ENCODE measurements at places on chromosomes 5 and 9.
A peak's percentile ranks its signal among the peaks of the same experiment; 100 is the strongest.

GRCh38 chr5:2542821-2543220 lies 208.7 kb downstream of the IRX2 start:
- DNase-seq: no peak

DNA sequence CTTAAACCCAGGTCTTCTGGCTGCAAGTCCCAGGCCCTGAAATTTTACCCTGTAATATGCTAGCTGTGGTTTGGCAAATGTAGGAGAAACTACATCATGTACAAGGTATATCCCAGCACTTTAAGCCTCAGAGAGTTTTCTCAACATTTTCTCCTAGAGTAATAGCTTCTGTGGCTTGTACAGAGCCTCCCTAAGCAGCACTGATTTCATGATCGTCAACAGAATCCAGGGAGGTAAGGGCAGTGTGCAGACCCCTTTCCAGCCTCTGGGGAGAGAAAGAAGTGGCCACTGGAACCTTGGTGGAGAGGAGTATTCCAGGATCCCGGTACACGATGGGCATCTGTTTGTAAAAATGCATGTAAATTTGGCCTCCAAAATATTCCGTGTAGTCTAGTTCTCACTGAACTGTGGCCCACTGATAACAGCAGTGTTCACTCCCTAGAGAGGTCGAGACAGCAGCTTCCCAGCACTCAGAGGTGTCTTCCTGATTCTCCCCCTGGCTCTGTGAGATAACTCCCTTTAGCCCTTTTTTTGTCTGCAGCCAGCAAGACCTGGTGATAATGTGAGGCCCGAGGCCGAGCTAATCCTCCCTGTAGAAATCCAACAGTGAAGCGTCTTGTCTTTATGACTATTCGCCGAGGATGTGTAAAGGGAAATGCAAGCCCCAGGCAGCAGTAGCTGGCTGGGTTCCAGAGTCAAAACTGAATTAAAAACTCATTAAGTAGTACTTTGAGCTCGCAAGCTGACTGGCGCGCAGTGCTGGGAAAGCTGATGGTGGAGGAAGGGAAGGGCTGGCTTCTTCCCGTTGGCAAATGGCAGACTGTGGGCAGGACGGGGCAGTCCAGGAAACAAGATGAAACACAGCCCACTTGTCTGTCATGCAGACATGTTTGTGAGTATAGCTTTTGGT lies 59.0 kb downstream of the MAP1B start:
- DNase-seq: peak; percentile 82

- no peak for DNase-seq
Measured at GRCh38 chr5:108249095-108249784, 132.7 kb downstream of the FBXL17 start.

GRCh38 chr5:126866851-126867636 lies 90.1 kb downstream of the LMNB1 start:
- DNase-seq: no peak

GRCh38 chr9:134193912-134194535 lies 29.7 kb upstream of the RNU6ATAC start:
- DNase-seq: no peak

DNA sequence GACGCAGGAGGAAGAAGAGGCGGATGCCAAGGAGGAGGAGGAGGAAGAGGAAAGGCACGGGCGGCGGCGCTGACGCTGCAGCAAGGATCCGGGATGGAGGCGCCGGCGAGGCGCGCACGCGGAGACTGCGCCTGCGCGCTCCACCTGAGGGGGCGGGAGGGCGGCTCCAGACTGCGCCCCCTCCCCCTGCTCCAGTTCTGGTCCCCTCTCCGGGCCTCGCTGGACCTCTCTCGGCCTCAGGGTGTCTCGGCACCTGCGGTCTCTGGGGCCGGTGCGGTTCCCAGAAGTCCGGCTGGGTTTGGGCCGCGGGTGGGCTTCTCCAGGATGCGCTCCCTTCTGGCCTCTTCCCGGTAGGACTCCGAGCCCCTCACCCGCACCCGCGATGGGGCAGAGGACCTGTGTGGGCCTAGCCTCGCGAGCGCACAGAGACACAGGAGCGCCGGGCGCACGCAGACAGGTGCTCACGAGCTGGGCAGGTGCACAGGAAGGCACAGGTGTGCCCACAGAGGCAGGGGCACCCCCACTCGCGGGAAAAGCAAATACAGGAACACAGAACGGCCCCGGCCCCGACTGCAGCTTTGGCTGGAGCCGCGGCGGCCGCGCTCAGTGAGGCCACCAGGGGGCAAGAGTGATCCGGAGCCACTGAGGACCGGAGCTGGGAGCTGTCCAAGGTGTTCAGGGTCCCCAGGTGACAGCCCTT lies at the start of gene NPDC1:
Gene NPDC1 (minus strand): TSS at position 90 of the 700 bp plus-strand sequence. CDS start 188 bp downstream, outside the sequence.
- peak; percentile 64 for DNase-seq

DNA sequence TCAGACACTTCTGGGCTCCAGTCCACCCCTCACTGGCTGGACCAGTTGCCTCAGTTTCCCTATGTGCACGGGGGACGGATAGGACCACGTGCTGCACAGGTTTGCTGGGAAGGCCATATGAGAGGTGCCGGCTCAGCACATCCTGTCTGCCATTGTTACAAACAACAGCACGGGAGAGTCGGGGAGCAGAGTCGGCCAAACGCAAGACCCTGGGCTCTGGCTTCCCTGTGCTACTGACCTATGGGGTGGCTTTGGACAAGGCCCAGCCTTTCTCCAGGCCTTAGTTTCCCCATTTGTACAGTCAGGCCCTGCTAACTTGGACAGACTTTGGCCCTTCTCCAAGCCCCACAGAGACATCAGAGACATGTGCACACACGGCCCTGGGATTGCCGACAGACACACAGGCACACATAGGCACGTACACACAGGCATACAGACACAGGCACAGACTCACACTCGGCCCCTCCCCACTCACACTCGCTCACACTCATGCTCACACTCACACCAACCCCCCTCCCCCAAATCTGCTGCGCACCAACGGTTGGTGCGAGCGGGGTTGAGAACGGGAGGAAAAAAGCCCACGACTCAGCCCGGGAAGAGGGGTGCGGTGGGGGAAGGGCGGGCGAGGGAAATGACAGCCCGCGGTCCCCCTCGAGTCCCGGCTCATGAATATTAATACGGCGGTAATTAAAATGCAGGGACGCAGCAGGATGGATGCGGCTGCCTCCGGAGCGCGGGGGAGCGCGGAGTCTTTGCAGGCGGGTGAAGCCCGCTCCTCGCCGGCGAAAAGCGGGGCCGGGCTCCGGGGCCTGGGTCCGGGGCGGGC lies 133.0 kb downstream of the C9orf50 start:
- no peak for DNase-seq

- no peak for DNase-seq
Measured at GRCh38 chr5:199950-200645, 8.8 kb downstream of the LRRC14B start.

GRCh38 chr9:36765468-36766341 lies 193.0 kb downstream of the MELK start:
- DNase-seq: peak; percentile 97

DNA sequence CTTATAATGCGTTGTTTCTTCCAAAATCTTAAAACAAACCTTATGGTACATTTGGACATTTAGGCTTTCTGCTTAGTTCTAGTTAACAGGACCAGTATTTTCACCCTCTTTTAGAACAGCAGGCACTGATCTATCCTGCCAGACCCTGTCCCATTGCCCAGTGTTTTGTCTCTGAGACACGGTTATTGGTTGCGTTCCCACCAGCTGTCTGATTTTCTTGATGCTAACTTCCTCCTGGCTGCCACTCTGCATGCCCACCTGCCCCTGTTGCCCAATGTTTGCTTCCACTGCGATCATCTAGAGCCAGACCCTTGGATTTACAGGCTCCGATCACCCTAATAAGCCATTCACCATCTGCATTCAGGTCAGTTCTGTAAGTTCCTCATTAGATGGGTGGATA lies 506.0 kb upstream of the CDH6 start:
- no peak for DNase-seq

GRCh38 chr9:109721001-109721400 lies 59.0 kb upstream of the PALM2AKAP2 start:
- no peak for DNase-seq

- DNase-seq: no peak
Measured at GRCh38 chr5:90135779-90136378, 273.7 kb downstream of the CETN3 start.

DNA sequence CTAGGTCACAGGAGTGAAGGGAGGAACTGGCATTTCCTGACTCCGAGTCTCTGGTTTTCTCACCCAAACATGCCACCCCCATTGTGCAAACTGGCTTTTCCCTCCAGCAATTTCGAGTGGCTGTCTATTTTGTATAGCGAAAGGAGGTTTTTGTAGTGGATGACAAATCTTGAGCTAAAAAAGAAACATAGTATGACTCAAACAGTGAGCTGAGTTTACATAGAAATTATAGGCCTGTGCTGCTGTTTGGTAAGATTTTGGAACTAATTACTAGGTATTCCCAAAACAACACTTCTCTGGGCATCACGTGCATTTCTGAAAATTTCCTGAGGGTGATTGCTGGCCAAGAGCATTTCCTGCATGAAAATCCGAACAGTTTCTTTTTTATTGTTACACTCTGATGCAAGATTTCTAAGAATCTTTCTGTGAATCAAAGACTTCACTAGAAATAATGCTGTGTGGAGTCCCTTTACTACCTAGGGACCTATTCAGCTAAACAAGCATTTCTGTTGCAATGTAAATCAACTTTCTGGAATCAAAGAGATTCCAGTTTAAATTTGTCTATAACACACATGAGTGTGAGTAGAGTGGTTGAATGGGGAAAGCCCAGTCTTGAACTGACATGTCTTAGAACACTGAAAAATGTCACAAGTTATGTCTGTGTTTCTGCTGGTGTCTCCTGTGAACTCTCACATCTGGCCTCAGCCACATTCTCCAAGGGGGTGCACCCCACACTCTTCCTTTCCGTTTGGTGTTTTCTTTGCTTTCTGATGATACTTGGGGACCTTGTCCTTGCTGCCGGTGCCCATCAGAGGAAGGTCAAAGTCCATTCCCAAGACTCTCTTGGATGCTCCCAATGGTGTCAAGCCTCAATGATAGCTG lies 33.3 kb upstream of the DAPK1 start:
- DNase-seq: no peak

GRCh38 chr9:15277400-15278090 lies 29.5 kb downstream of the TTC39B start:
- no peak for DNase-seq

GRCh38 chr5:92713826-92714225 lies 867.2 kb downstream of the NR2F1-AS1 start:
- DNase-seq: no peak

DNA sequence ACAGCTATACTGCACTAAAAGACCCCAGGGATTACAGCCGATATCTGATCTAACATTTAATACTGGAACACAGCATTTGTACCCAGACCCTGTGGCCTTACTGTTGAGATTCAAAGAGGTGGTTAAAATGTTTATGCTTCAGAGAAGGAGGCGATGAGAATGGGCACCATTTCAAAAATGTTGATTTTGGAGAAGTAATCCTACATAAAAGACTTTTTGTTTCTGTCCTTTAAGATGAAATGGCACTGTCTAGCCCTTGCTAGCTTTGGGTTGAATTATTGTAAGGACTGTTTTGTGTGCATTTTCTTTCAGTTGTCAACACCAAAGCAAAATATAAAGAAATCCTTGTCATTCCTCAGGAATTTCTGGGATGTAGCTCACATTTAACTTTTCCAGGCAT lies 288.5 kb upstream of the ANKH start:
- DNase-seq: no peak

DNA sequence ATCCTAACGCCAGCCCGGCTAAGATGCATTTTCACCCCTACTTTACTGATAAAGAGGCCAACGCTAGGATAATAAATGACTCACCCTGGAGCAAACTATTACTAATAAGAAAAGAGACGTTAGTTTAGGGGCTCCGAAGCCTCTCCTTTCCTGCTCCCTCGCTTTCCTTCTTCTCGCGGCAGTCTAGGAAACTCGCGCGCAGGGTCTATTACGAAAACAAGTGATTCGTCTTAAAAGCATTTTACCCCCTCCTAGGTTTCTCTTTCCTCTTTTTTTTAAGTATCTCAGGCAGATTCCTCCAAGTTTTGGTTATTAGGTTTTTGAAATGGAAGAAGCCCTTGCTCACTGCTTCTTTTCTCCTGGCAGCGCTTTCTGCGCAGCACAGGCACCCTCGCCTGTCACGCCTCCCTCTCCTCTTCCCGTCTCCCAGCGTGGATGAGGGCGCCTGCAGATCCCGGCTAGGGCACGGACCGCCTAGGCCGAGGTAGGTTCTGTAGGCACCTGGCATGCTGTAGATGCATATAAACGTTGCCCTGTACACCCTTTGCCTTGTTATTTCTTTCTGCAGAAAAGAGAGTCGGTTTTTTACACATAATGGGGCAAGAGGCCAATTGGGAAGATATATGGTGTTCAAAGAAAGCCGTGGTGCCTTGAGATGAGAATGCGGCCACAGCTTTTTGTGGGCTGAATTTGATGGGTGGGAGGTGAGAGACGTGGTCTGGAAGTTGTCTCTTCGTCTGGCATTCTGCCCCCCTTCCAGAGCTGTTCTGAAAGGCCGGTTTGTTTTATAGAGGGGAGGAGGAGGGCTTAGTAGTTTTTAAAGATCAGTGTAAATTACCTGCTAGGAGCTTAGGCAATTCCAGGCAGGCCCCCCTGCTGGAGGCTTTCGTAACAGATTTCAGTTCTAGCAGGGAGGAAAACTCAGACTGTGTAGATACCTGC lies 983 bp downstream of the GCNT1 start:
- peak; percentile 38 for DNase-seq

DNA sequence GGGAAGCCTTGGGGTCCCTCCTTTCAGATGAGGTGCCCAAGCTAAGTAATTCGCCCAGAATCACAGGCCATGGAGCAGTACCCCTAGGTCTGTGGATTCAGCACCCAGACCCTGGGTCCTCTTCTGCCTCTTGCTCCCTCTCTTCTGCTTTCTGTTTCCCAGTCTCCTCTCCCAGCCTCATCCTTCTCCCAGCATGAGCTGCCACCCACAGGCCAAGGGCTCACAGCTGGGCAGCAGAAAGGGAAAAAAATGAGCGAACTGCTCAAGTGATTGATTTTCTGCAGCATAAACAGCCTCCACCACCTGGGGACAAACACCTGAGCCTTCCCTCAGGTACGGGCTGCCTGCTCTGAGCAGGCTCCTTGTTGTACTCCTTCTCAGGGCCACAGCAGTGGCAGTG lies 113.9 kb upstream of the SAP30L start:
- no peak for DNase-seq

DNA sequence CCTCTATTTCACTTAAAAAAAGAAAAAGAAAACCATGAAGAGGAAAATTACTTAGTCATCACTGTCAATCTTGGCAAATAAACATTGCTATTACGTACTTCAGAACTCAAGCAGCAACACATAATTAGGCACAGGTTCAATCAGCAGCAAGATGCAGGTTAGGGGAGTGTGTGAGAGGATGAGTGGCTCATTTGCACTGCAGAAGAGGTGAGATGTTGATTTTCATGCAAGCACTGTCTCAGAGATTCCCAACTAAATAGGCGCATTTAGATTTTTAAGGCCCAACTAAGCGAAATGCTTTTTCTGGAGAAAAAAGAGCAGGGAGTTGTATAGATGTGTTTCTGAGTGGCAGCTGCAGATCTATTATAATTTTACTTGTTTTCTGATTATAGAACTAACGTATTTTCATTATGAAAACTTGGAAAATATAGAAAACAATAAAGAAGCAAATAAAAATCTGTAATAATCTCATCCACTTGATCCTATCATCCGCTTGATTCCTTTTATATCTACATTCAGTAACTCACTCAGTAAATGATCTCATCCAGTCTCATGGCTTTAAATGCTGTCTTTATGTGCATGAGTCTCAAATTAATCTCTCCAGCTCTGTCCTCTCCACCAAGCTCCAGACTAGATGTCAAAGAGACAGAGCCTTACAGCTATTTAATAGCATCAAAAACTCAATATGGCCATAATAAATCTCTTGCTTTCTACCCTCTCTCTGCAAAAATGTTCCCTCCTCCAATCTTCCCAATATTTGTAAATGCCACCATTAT lies 162.5 kb downstream of the ZNF462 start:
- no peak for DNase-seq

- no peak for DNase-seq
Measured at GRCh38 chr5:35089334-35090314, 41.9 kb upstream of the AGXT2 start.

All from DMS153 (cell line).